IMR-90 (cell line): ENCODE measurements at places on chromosomes 13 and 19. TPM values are rescaled to one million over a fixed set of nuclear protein-coding genes. Genes with fewer than 3 reads are reported as not detected.

DNA sequence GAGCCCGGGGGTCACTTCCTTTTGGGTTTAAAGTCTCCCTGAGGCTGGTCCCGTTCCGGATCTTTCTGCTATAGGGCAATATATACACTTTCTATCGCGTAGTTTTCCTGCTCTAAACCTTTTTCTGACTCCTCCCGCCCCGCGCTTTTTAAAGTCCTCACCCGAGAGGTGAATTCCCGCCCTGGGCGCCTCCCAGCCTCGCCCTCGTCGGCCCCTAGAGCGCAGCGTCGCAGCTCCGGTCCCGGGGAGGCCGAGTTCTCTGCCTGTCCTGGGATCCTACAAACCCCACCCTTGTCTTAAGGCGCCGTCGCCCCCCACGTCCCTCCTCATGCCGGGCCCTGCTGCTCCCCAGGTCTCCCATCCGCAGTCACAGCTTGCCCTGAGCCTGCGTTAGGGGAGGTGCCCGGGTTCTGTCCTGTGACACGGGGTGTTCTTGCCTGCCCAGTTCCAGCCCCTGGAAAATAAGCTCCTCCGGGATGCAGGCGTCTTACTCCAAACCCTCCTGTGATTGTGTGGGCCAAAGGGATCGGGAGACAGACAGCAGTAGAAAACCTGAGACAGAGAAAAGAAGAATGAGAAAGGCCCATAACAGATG is 491 bp downstream of the ZNF525 start:
- DNase-seq = no peak

DNA sequence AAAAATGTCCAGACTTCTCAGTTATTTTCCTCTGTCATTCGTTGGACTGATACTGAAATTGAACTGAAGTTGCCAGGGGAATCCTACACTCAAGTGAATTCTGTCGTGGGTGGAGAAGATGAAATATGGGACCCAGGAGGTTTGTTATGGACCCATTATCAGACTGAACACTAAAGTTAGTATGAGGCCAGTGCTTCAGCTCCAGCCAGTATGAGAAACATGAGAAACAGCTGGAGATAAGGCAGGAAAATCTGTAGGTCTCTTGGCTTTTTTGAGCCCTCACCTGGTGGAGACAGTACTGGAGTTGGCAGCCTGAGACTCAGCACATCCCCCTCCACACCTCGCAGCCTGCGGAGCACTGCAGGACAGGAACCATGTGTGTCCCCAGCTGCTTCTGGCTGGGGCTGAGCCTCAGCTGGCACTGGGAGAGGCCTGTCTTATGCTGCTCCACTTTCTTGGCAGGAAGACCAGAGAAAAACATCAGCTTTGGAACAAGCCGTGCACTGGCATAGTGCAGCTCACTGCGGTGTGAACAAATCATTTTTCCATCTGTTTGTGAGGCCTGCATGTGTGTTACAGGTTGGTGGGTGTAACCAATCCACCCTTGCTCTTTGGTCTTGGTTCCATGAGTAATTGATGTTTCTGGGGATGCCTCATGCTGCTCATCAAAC is 641.0 kb downstream of the FGF9 start:
- DNase-seq = no peak

DNA sequence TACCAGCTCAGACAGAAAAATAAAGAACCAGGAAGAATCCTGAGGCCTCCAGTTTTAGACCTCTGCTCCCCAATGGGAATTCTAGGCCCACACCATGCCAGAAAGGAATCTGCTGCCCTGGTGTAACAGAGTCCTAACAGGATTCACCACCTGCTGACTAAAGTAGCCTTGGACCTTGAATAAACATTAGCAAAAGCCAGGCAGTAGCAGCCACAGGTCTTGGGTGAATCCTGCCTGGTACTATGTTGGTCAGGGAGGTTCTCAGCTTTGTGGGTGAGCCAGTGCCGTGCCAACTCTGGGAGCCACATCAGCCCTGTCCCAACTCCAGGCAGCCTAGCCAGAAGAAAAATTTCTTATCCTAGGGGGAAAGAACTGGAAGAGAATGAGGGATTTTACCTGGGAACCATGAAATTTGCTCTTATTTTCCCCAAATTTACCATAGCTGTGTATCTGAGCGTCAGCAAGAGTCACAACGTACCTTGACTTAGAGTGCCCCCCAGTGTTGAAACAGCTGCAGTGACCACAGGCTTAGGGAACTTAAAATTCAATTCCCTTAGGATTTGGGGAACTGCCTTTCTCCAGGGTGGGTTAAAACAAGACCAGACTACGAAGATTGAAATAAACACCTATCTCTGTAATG is 1895.6 kb upstream of the PRR20A start:
- DNase-seq = no peak

DNA sequence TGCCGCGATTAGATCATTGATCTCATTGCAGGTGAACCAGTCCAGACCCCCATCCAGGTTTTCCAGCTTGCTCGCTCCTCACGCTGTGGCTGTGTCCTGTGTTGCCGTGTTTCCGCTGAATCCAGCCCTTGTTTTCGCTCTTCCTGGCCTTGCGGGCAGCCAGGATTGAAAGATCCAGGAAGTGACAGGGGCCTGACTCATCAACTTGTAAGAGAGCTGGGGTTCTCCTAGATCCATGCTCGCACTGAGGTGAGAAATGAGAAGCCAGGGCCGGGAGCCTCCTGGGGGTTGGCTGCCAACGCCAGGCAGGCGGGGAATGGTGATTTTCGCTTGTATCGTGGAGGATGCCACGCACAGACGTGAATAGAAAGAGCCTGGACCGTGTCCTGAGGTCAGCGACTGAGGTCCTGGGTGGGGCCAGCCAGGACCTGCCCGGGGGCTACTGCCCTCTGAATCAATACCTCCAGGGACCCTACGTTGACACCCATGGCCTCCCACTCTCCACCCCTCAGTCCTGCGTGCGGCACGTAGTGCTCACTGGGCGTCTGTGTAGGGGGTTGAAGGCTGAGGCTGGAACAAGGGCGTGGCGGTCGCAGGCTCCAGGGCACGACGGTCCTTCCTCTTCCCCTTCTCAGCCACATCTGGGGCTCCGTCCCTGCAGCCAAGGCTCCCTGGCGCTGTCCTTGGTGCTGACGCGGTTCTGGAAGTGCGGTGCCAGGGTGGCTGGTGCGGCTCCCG is 7.3 kb upstream of the PTPRH start:
- DNase-seq = peak; percentile 100

GRCh38 chr13:75333103-75333502 is 148.9 kb downstream of the TBC1D4 start:
- no peak for DNase-seq

GRCh38 chr13:72760189-72760588 is 21.5 kb downstream of the DIS3 start:
- no peak for DNase-seq

GRCh38 chr13:102930566-102930965 is 84.7 kb downstream of the ERCC5 start:
- DNase-seq = no peak

DNA sequence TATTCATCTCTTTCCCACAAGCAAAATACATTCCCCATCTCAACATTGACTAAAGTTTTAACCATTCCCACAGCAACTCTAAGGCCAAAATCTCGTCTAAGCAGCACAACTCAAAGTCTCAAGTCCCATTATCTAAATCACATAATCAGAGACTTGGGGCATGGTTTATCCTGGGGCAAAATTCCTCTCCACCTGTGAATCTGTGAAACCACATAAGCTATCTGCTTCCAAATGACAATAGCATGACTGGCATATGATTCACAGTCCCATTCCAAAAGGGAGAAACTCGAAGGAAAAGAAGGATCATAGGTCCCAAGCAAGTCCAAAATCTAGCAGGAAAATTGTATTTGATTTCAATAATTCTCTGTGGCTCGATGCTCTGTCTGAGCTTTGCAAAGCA is 73.0 kb downstream of the ANKRD10 start:
- DNase-seq = peak; percentile 8

DNA sequence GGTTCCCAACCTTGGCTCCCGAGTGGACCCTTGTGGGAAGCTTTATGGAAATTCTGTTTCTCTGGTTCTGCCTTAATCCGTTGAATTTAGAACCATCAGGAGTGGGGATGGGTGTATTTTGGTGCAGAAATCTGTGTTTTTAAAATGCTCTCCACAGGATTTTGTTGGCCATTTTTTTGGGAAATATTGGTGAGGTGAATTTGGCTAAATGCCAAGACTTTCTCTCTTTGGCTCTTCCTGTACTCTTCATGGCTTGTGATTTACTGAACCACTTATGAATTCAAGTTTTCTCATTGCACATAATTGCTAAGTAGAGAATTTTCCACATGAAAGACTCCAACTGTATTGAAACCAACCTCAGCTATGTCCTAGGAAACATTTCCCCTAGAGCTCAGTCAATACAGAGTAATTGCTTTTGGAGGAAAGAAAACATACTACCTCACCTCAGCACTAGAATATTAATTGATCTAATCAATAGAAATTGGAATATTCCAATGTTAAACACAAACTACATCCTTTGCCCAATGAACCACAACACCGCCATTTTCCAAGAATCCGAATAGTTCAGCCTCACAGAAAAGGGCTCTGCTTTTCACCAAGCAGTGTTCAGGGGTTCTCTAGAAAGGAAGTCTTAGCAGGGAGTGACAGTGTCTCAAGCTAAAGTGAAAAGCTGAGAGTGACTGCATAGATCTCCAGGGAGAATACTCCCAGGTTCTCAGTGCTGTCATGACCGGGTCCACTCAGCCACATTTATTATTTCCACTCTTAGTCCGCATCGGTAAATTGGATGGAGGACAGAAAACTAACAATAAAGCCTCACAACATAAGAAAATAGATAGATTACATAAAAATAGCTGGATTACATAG is 60.3 kb downstream of the ERCC5 start:
- no peak for DNase-seq

GRCh38 chr19:49524812-49525455 is 2.9 kb upstream of the RCN3 start:
- DNase-seq = no peak

GRCh38 chr19:23318143-23318542 is 67.9 kb upstream of the ZNF724 start:
- DNase-seq = peak; percentile 10

GRCh38 chr13:26998292-26998691 is 173.3 kb downstream of the USP12 start:
- no peak for DNase-seq

GRCh38 chr13:39201180-39201579 is 162.9 kb downstream of the NHLRC3 start:
- DNase-seq = no peak

- peak; percentile 96 for DNase-seq
Measured at GRCh38 chr19:48637948-48638830, 1.0 kb upstream of the DBP start.

DNA sequence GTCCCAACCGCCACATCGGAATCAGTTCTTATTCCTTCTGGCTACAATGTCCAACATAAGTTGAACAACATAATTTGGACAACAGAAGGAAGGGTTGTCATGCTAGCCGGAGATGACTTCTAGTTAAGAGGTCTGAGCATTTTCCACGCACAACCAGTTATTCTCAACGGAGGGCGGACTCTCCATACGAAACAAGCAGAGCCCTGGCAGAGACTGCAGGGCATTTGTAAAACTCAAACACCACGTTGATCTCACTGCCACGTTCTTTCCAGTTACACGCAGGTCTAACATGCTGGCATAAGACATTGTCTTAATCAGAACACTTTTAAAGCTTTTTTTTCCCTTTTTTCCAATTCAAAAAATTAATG is 38.3 kb upstream of the DCUN1D2 start:
- DNase-seq = no peak

DNA sequence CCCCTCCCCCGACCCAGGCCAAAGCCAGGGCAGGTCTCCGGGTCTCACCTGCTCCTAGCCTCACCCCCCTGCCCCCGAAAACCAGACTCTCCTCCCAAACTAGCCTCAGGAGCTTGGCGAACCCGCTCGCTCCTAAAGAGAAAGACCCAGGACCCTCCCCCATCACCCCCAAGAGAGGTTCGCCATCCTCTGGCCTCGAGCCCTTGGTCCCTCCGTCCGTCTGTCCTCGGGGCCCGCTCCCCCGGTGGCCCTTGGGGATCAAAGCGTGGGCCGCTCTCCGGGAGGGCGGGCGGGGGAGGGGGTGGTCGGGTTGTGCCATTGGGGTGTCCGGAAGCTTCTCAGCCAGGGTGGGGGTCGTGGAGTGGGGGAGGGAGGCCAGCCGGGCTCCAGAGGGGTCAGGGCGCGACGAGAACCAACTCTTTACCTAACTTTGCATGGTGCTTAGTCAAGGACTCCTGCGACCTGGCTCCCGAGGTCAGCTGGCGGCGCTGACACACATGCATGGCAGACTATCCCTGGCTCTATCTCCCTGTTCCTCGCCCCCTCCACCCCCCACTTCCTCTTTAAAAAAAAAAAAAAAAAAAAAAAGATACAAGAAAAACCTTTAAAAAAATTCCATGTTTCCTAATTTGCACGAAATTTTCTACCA is 15.6 kb downstream of the SMIM24 start:
- no peak for DNase-seq

DNA sequence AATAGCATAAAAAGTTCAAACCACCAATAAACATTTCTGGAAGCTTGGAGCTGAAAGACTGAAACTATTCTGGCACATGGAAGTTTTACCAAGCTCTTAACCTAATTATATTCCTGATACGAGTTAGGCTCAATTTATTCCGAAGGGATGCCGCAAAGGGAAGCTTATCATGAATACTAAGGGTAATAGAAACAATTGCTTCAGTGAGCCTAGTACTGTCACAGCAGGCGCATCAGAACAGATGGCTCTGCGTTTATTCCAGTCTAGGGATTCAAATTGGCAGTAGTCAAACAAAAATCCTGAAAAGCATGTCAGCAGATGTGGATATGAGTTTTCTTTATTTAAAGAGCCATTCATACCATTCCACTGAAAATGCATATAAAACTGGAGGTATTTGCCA is 779.5 kb downstream of the GPC5 start:
- DNase-seq = no peak

DNA sequence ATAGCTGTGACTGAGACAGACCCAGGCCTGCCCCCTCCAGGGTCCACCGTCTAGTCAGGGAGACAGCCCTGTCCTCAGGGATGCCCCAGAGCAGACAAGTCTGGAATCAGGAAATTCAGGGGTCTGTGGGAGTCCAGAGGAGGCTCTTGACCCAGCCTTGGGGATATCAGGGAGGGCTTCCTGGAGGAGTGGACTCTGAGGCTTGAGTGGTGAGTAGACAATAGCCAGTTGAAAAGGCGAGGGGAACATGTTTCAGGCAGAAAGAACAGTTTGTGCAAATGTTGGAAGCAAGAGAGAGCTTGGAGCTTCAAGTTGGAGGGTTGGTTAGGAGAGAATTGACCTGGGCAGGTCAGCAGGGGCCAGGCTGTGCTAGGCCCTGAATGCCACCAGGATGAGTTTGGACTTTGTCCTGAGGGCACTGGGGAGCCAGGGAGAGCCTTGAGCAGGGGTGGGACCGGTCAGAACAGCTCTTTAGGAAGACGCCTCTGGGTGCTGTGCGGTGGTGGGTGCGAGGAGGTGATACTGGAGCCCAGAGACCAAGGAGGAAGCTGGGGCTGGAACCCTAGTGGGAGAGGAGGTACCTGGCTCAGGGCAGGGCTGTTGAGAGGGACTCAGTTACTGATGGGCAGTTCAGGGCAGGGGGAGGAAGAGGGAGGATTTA is 2.7 kb downstream of the CCDC9 start:
- no peak for DNase-seq

- DNase-seq = no peak
Measured at GRCh38 chr19:18294467-18294864, 13.0 kb upstream of the JUND start.

NFIX gene
- 46.9 and 47.7 TPM in 2 replicates for polyA plus RNA-seq

KCNRG gene
- 0.51 and 0.66 TPM in 2 replicates for polyA plus RNA-seq

GNA15 gene
- polyA plus RNA-seq = 0.04 TPM in 1 of 2 replicates, not detected in the other

RUBCNL gene
- 0.03 and 0.06 TPM in 2 replicates for polyA plus RNA-seq

EHD2 gene
- polyA plus RNA-seq = 152 and 181 TPM in 2 replicates

NKG7 gene
- polyA plus RNA-seq = not detected in 2 replicates

CYP4F2 gene
- polyA plus RNA-seq = not detected in 2 replicates

LRFN3 gene
- polyA plus RNA-seq = 4.8 TPM in 2 replicates

PRODH2 gene
- polyA plus RNA-seq = not detected in 2 replicates

MAN2B1 gene
- 55.4 and 64.0 TPM in 2 replicates for polyA plus RNA-seq

CD177 gene
- 0.14 and 0.17 TPM in 2 replicates for polyA plus RNA-seq

RFPL4A gene
- 0.07 TPM in 1 of 2 replicates, not detected in the other for polyA plus RNA-seq

ZNF91 gene
- 7.9 and 8.0 TPM in 2 replicates for polyA plus RNA-seq
